ENCODE measurements at places on chromosomes 3 and 15.

GRCh38 chr3:18739099-18739433 lies 313.9 kb upstream of the SATB1 start:
- no peak for DNase-seq

GRCh38 chr3:132654190-132654589 lies 5.4 kb downstream of the ACAD11 start:
- DNase-seq, result no peak

- peak; percentile 8 for DNase-seq
Measured at GRCh38 chr3:2713923-2714322, 396.3 kb downstream of the IL5RA start.

DNA sequence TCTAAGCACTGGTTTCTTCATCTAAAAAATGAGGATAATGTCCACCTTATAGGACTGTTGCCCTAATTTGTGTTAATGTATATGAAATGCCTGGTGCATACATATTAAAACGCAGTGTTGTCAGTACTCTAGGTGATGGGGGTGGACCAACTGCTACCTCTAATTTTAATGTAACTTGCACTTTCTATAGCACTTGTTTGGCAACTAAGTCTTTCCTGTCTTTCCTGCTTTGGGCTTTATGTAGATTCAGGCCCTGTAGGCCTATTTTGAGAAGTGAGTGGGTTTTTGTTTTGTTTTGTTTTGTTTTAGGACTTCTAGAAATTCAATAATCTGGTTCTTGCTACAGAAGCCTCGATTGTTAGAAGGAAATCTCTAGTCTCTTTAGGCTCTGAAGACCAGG lies 21.2 kb downstream of the SLC7A14 start:
- DNase-seq, result no peak

GRCh38 chr15:30903497-30904187 lies at the start of gene FAN1:
TSS of gene FAN1 (plus strand) at chr15:30903915. CDS start at chr15:30904664, 749 bp downstream.
- peak; percentile 84 for DNase-seq

GRCh38 chr15:66130496-66131034 lies 123.0 kb downstream of the MEGF11 start:
- DNase-seq, result no peak

GRCh38 chr3:85539232-85539631 lies 580.4 kb downstream of the CADM2 start:
- no peak for DNase-seq

- DNase-seq, result no peak
Measured at GRCh38 chr3:99323940-99324339, 314.5 kb upstream of the COL8A1 start.

DNA sequence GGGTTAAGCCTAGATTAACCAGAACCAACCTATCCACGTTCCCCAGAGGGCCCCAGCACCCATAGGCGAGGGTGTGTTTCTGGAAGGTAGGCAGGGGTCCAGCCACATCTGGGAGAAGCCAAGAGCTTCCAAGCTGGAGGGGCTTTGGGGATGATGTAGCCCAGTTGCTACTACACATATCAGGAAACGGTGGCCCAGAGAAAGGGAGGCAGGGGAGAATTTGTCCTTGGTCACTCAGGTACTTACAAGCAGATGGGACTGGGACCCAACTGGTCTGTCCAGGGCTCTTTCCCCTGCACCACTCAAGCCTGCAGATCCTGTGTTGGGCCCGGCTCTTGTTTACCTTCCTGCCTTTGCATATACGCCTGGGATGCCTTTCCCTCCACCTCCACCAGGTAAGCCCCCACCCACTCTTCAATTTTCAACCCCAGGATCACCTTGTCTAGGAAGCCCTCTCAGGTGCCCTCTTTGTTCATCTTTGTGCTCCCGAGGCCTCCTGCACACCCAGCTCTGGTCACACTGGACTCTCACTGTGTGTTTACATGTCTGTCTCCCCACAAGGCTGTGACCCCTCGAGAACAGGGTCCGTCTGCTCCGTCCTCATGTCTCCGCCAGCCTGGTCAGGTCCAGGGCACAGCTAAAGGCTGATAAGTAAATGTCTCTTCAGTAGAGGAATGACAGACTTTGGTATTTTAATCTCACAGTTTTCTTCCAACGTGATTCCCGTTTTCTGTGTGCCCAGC lies 204.4 kb upstream of the LINGO1 start:
- no peak for DNase-seq

DNA sequence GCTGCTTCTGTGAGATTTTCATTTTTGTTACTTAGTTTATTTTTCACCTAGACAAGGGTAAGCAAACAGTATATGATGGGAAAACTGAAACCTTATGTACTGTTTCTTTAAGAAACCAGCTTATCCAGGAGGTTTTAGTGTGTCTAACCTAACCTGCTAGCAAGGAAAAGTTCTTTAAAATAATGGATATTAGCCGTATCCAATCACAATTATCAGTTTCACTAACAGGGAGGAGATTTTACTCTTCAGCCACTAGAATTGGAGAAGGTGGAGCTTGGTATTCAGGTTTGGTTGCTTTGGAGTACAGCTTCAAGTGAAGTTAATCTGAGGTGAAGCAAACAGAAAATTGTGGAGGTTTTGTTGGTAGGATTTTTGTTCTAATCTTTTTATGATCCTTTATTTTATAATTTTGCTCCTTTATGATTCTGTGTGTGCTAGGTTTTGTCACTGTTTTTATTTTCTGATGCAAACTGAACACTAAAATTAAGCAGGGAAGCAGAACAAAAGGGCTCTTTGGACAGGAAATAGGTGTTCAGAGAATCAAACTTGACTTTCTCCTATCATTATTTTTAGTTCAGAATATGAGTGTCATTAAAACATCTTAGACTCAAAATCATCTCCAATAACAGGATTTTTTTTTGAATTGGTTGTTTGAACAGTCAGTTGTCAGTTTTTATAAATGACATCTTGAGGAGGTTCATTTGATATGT lies 13.0 kb downstream of the ZFAND6 start:
- DNase-seq, result peak; percentile 94

- no peak for DNase-seq
Measured at GRCh38 chr3:87795701-87796100, 263.1 kb downstream of the CGGBP1 start.

DNA sequence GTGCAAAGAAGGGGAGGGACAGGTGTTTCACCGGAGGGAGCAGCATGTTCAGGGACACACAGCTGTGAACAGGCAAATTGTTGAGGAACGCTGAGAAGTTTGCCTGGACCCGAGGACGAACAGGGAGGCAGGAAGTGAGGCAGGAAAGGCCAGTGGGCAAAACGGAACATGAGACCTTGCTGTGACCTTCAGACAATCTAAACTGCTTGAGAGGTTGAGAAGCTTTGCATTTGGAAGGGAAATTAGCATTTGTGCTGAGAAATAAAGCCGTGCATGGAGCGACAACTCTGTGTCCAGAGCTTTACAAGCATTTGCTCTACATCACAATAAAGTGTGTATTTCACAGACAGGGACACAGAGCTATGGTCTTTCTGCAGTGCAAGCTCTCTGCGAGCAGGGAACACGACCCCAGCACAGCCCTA lies 47.9 kb downstream of the CDC25A start:
- no peak for DNase-seq

GRCh38 chr15:23629234-23629805 lies 18.3 kb downstream of the MAGEL2 start:
- peak; percentile 16 for DNase-seq

- DNase-seq, result peak; percentile 19
Measured at GRCh38 chr3:27556887-27557286, 72.7 kb upstream of the SLC4A7 start.

GRCh38 chr15:99578809-99579208 lies 13.0 kb downstream of the MEF2A start:
- peak; percentile 44 for DNase-seq

GRCh38 chr3:154180836-154181691 lies 59.9 kb downstream of the ARHGEF26 start:
- DNase-seq, result peak; percentile 25

DNA sequence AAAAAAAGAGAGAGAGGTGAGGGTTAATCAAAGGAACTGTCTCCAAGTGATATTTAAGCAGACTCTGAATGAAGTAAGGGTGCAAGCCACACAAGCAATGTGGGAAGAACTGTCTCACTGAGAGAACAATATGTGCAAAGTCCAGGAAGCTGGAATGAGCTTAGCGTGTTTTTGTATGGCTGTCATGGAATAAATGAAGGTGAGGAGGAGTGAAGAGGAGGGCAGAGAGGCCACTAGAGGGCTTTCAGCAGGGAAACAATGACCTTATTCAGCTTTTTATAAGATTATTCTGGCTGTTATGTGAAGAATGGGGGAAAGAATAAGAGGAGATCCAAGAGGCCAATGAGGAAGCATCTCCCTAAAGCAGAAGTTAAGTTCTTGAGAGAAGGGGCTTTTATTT lies 86.9 kb upstream of the COL8A1 start:
- DNase-seq, result no peak

GRCh38 chr3:159872374-159873109 lies 116.1 kb upstream of the IL12A start:
- DNase-seq, result peak; percentile 95

DNA sequence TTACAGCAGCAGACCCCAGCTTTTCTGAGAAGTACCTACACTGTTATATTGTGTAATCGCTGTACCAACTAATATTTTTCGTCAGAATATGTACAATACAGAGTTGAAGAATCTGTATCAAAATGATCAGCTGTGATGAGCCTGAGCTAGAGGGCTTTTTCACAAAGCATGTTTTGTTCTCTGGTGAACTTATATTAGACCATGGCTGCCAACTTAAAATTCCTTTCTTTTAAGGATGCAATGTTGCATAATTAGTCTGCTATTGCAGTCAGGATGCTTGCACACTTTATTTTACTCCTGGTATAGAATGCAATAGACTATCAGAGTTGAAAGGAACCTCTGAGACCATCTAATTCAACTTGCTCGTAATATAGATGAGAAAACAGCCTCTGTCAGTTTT lies 127.8 kb downstream of the RBMS3 start:
- DNase-seq, result peak; percentile 27

DNA sequence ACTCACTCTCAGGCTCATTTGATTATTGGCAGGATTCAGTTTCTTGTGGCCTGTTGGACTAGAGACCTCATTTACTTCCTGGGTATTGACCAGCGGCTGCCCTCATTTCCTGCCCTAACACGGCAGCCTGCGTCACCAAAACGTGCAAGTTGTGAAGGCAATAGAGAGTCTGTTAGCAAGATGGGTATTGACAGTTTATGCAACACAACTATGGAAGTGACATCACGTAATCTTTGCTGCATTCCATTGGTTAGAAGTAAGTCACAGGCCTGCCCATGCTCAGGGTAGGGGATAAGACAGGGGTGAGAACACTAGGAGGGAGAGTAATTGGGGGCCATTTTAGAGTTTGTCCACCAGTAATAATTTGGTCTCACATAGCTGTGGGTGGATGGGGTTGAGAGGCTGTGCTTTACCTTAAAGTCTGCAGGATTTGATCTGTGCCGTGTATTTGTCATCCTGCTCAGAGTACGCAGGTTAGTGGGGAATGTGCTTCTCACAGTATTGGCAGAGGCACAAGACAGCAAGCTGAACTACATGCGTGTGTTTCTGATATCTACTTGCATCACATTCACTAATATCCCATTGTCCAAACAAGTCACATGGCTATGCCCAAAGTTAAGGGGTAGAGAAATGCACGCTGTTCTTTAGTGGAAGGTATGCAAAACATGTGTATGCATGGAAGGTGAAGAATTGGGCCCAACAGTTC lies 83.3 kb downstream of the EDEM1 start:
- no peak for DNase-seq

DNA sequence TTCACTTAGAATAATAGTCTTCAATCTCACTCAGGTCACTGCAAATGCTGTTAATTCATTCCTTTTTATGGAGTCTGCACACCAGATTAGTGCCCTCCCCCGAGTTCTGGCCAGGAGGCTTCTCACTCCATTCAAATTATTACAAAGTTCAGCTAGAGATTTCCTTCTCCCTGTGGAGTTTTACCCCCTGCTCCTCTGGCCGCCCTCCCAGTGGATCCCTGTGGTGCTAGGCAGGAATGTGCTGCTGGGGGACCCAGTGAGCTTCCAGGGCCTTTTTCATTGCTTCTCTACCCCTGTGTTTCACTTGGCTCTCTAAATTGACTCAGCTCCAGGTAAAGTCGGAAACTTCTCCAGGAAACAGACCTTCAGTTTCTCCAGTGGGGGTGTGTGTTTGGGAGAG lies 42.7 kb upstream of the CD200R1L start:
- DNase-seq, result peak; percentile 24

DNA sequence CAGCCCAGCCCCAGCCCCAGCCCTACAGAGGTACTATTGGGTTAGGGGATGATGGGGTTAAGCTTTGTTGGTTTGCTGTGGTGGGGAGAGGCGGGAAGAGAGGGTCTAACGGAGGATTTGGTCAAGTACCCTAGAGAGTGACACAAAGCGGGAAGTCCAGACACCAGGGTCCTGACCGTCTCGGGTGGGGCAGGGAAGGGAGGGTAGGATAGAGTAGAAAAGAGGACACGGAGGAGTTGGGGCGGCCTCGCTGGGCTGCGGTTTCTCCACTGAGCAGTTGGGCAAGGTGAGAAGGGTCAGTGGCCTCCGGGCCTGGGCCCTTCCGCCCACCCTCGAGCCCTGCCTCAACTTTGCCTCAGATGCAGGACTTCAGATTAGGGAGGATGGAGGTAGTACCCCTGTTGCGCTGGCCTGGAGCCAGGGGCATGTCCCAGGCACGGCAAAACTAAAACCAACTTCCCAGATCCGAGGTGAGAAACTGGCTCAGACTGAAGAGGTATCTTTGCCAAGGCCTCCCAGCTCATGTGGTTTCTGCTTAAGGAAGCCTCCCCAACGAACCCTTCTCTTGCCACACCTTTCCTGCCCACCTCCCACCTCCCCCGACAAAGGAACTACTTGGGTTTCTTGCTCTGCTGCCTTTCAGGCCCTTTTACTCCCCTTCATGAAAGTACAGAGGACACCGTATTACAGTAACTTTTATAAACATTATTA lies 551 bp downstream of the PML start:
- DNase-seq, result no peak

GRCh38 chr3:148914936-148915690 lies 50.0 kb downstream of the CPA3 start:
- DNase-seq, result peak; percentile 21

- no peak for DNase-seq
Measured at GRCh38 chr3:53949541-53949940, 57.9 kb upstream of the SELENOK start.

- peak; percentile 23 for DNase-seq
Measured at GRCh38 chr3:88301273-88301995, 151.7 kb downstream of the C3orf38 start.

GRCh38 chr3:170862618-170863374 lies 7.2 kb downstream of the RPL22L1 start:
- DNase-seq, result peak; percentile 80

- no peak for DNase-seq
Measured at GRCh38 chr15:60086681-60087429, 82.7 kb downstream of the FOXB1 start.

Data from choroid plexus epithelial cell (primary cell).